SJSA1 (cell line): ENCODE measurements at places on chromosomes 3 and 15.
A peak's percentile ranks its signal among the peaks of the same experiment; 100 is the strongest.

- no peak for DNase-seq
These were observed 2.9 kb upstream of the GMNC start for GRCh38 chr3:190865419-190865818.

DNA sequence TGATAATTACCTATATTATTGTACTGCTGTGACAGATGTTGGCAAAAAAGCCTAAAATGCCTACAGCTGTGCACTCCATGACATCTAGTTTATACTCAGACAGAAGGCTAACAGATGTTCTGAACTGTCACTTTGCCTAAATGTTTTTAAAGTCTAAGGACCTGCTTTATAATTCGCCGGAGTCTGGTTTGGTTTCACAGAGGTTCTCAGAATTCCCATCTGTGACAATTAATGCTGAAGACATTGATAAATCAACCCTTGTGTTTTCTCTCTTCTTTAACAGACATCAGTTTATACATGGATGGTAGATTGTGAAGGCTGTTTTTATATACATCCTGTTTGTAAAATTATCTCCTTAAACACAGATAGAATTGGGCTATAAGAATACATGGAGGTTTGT is 19.8 kb upstream of the SOX2 start:
- no peak for DNase-seq

GRCh38 chr3:44984335-44984734 is 8.3 kb downstream of the EXOSC7 start:
- DNase-seq: no peak

GRCh38 chr3:129360171-129360611 is 68.2 kb downstream of the EFCAB12 start:
- DNase-seq: no peak

DNA sequence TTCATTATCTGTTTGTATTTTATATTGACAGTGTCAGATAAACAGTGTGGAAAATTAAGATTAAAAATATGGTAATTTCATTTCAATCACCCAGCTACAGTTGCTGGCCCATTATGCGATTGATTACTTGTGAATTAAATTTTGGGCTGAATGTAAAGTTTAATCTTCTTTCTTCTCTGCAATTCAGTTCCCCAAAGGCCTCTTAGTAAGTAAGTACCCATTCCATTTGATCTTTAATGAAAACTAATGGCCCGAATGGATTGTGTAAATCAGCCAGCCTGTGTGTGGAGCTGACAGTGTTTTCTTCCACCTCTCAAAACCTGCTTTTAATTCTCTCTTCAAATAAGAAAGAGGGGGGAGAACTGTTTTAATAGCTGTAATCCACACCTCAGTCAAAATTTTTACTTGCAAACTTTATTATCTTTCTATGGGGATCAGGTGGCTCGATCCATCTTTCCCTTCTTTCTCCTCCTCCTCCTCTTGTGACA is 307.1 kb downstream of the IL20RB start:
- DNase-seq: no peak

DNA sequence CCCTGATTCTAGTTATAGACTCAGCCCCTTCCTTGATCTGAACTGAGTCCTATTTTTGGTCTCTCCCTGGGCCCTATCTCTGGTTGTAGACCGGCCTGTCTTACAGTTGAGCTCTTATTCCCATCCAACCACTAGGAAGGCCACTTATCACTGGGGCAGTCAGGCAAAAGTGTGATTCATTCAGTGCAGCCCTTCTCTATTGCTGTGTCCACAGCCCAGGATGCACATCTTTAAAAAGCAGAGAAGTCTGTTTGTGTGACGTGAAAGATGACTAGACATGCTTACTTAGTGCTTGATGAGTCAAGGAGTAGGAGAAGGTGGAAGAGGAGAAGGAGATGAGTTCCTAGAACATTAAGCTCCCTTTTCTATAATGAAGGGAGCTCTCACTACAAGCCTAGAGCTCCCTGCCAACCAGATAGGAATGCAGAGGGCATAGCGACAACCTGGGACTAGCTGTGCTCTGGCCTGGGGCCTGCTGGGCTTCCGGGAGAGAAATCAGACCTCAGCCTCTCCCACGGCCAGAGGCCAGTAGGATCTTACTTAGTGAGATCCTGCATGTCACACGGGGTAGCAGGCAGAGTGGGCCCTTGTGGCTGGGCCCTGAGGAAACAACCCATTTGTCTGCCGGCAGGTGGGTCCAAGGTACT is 25.7 kb downstream of the INSYN1 start:
- no peak for DNase-seq

DNA sequence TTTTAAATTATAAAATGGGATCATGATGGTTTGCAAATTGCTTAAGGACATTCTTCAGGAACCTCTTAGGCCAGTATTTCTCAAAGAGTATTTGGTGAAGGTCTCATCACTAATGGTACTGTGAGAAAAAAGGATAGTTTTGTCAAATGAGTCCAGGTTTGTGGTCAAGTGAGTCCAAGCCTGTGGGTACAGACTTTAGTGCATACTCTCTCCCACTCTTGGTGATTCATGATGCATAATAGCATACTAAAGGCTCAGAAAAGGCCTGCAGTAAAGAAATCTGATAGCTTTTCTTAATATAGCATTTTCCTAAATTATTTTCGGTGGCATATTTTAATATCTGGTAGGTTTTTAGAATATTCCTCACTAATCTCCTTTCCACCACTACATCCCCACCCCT is 20.0 kb downstream of the BOC start:
- DNase-seq: no peak

DNA sequence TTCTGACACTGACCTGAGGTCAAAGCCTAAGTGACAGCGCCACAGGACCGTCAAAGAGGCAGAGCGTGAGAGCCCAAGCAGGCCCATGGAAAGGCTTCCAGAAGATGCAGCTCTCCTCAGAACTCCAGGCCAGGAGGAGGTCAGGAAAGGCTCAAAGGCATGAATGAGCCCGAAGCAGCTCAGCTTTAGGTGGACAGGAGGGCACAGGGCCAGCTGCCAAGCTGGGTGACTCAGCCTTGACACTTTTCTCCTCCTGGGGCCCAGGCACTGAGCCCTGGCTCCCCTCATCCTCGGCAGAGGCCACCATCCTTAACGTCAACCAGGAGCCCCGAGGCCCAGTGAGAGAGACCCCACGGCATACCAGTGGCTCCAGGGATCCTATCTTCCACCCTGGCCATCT is 62.9 kb downstream of the ADCY5 start:
- peak; percentile 60 for DNase-seq

GRCh38 chr15:63978511-63979261 is 67.6 kb downstream of the DAPK2 start:
- no peak for DNase-seq

GRCh38 chr3:141905129-141905528 is 28.7 kb downstream of the ATP1B3 start:
- no peak for DNase-seq

- no peak for DNase-seq
These were observed 4.5 kb upstream of the DNAH1 start for GRCh38 chr3:52311576-52312119.

- DNase-seq: peak; percentile 92
These were observed at the start of gene SOX2 for GRCh38 chr3:181711325-181712135. Gene SOX2 (plus strand): TSS chr3:181711925. CDS start chr3:181712361, 436 bp downstream.

DNA sequence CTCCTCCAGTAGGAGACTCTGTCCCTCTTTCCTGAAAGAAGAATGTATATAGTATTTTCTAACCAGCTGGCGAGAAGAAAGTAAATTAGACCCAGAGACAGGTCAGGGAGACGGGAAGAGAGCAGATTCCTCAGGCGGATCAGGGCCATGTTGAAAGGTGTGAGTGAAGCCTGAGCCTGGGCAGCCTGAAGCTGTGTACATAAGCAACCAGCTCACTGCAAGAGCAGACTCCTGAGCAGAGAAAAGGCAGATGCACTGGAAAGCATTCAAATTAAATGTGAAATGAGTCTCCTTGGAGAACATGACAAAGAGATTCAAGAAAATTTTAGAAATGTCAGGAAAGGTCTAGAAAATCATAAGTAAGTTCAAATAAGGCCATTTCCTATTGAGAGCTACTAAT is 165.8 kb downstream of the GOLIM4 start:
- DNase-seq: no peak

- DNase-seq: peak; percentile 77
These were observed 924 bp upstream of the SIN3A start for GRCh38 chr15:75452364-75452864.

- no peak for DNase-seq
These were observed 41.0 kb downstream of the GPR160 start for GRCh38 chr3:170078620-170079281.

GRCh38 chr3:59424268-59425010 is 374.6 kb upstream of the CFAP20DC start:
- DNase-seq: peak; percentile 60

- DNase-seq: no peak
These were observed 332.7 kb downstream of the EDEM1 start for GRCh38 chr3:5520237-5520636.

GRCh38 chr3:32499585-32499984 is 3.1 kb downstream of the CMTM6 start:
- DNase-seq: no peak

DNA sequence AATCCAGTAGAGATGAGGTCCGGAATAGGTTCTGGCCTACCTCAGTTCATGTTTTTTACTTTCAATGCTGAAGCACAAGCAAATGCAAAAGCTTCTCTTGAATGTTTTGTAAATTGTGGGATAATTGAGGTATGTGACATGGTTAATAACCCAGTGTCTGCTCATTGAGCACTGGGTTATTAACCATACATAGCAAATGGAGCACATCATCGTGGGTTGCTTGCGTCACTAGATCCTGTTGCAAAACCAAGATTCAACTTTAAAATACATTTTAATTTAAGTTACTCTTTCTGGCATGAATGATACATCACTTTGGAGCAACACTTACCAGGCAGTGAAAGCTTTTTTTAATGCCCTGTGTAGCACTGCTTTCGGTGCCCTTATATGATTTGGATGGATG is 165.6 kb downstream of the IGF1R start:
- DNase-seq: no peak

GRCh38 chr3:109644746-109645145 is 307.4 kb upstream of the DPPA4 start:
- DNase-seq: no peak
